Testis (tissue), 5 donors: ENCODE measurements at places on chromosomes 7 and 10. TPM values are rescaled to one million over a fixed set of nuclear protein-coding genes. Genes with fewer than 3 reads are reported as not detected.

GRCh38 chr7:11570922-11571550 is 261.0 kb downstream of the THSD7A start:
- no peak for DNase-seq
- no peak overlapping the region for H3K4me3 ChIP-seq
- no peaks in the 10 kb centered on the region for H3K27me3 ChIP-seq
- H3K27ac ChIP-seq: no peak overlapping the region
- H3K4me1 ChIP-seq: no peaks in the 10 kb centered on the region
- H3K36me3 ChIP-seq: no peaks in the 10 kb centered on the region

GRCh38 chr10:48981310-48981907 is 41.8 kb upstream of the LRRC18 start:
- DNase-seq: peak; percentile 69
- H3K4me1 ChIP-seq: peaks cover 5% of the 10 kb centered on the region
- no peak overlapping the region for H3K27ac ChIP-seq
- no peaks in the 10 kb centered on the region for H3K27me3 ChIP-seq
- H3K4me3 ChIP-seq: no peak overlapping the region

- peak; percentile 84 for DNase-seq
- H3K4me1 ChIP-seq: no peaks in the 10 kb centered on the region
- no peaks in the 10 kb centered on the region for H3K27me3 ChIP-seq
Measured at GRCh38 chr7:76020031-76020714, 25.8 kb upstream of the TMEM120A start.

- no peaks in the 10 kb centered on the region for H3K4me1 ChIP-seq
- H3K36me3 ChIP-seq: no peaks in the 10 kb centered on the region
- no peak overlapping the region for H3K4me3 ChIP-seq
- H3K27me3 ChIP-seq: no peaks in the 10 kb centered on the region
- DNase-seq: no peak
Measured at GRCh38 chr7:126040114-126041045, 1110.8 kb upstream of the POT1 start.

GRCh38 chr7:47314728-47315607 is 266.9 kb downstream of the TNS3 start:
- no peaks in the 10 kb centered on the region for H3K36me3 ChIP-seq
- peak overlapping the region; percentile 60 for H3K27ac ChIP-seq
- no peak overlapping the region for H3K4me3 ChIP-seq
- no peak for DNase-seq
- H3K4me1 ChIP-seq: peaks cover 17% of the 10 kb centered on the region

- H3K27ac ChIP-seq: no peak overlapping the region
- no peak for DNase-seq
- H3K36me3 ChIP-seq: no peaks in the 10 kb centered on the region
- H3K4me3 ChIP-seq: no peak overlapping the region
- no peaks in the 10 kb centered on the region for H3K27me3 ChIP-seq
- H3K4me1 ChIP-seq: no peaks in the 10 kb centered on the region
Measured at GRCh38 chr7:160958-161725, 31.2 kb upstream of the FAM20C start.

GRCh38 chr10:26987851-26988250 is 112.4 kb downstream of the ANKRD26 start:
- no peaks in the 10 kb centered on the region for H3K36me3 ChIP-seq
- no peak overlapping the region for H3K27ac ChIP-seq
- H3K27me3 ChIP-seq: no peaks in the 10 kb centered on the region
- no peaks in the 10 kb centered on the region for H3K4me1 ChIP-seq
- DNase-seq: no peak

DNA sequence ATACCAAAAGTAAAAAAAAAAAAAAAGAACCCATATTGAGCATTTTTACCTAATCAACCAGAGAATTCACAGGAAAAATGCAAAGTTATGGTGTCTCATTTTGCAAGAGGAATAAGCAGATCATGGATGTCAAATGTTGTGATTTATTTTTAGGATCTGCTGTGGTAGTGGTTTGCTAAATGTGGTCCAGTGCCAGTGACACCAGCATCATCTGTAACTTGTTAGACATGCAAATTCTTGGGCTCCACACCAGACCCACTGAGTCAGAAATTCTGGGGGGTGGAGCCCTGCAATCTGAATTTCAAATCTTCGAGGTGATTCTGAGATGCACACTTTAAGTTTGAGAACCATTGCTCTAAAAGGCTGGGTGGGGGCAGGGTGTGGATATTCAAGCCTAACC is 30.1 kb upstream of the ZEB1 start:
- no peaks in the 10 kb centered on the region for H3K27me3 ChIP-seq
- no peaks in the 10 kb centered on the region for H3K36me3 ChIP-seq
- H3K4me1 ChIP-seq: no peaks in the 10 kb centered on the region
- H3K4me3 ChIP-seq: no peak overlapping the region

DNA sequence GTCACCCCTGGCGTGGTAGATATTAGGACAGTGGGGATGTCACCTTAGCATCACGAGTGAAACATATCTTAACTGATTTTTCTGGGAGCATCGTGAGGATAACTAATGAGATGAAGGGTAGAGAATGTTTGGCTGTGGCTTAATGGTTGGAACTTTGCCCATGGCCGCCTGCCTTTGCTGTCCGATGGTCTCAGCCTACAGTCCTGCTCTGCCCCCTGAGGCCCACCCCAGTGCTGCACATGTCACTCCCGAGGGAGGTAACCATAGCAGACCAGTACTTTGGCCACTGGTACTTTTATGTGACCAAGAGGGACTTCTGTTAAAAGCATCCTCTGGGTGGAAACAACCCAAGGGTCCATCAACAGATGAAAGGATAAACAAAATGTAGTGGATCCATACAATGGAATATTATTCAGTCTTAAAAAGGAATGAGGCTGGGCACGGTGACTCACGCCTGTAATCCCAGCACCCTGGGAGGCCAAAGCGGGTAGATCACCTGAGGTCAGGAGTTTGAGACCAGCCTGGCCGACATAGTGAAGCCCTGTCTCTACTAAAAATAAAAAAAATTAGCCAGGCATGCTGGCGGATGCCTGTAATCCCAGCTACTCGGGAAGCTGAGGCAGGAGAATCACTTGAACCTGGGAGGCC is 58.4 kb downstream of the TACR2 start:
- H3K27ac ChIP-seq: no peak overlapping the region
- no peaks in the 10 kb centered on the region for H3K27me3 ChIP-seq
- DNase-seq: no peak
- no peaks in the 10 kb centered on the region for H3K4me1 ChIP-seq
- H3K4me3 ChIP-seq: no peak overlapping the region
- H3K36me3 ChIP-seq: no peaks in the 10 kb centered on the region

DNA sequence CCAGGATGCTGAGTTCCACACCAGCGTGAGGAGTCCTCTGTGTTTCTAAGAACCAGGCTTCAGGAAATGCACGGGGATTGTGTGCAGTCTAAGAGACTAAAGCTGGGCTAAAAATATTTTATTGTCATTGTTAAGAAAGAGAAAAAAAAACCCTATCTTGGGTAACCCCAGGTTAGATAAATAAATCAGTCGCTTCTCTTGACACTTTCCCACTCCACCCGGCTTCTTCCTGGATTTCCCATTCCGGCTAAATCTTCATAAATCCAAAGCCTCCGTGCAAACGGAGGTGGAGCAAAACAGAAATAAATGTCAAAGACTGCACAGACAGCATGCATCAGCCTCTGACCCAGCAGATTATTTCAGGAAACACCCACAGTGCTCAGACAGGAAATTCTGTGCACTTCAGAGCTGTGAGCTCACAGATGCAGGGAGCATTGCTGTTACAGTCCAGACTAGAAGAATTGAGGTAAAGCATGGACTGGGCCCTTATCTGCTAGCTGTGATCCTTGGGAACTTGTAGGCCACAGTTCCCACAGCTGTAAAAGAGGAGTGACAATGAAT is 44.8 kb upstream of the GRID1 start:
- no peaks in the 10 kb centered on the region for H3K4me1 ChIP-seq
- H3K36me3 ChIP-seq: no peaks in the 10 kb centered on the region
- no peak overlapping the region for H3K4me3 ChIP-seq
- no peaks in the 10 kb centered on the region for H3K27me3 ChIP-seq

DNA sequence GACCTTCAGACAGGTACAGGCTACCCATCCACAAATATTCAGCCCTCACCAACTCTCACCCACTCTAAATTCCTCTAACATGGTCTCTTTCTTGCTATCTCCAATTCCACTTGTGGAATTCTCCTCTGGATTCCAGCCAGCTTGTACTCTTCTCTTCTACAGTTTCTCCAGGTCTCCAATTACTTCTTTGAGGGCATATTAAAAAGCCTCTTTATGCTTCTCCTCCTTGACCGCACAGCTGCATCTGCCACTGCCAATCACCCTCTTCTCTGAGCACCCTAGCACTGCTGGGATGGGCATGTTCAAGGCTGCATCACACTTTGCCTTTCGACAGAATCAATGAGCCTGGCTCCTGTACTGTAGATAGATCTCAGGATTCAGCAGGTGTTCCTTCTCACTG is 101.5 kb upstream of the ANKRD1 start:
- peaks cover 15% of the 10 kb centered on the region for H3K4me1 ChIP-seq
- DNase-seq: no peak
- no peak overlapping the region for H3K27ac ChIP-seq
- H3K36me3 ChIP-seq: no peaks in the 10 kb centered on the region
- no peaks in the 10 kb centered on the region for H3K27me3 ChIP-seq

- no peaks in the 10 kb centered on the region for H3K27me3 ChIP-seq
- H3K4me3 ChIP-seq: no peak overlapping the region
- H3K27ac ChIP-seq: no peak overlapping the region
- peaks cover 3% of the 10 kb centered on the region for H3K4me1 ChIP-seq
Measured at GRCh38 chr10:124992462-124993344, 50.8 kb downstream of the ZRANB1 start.

DNA sequence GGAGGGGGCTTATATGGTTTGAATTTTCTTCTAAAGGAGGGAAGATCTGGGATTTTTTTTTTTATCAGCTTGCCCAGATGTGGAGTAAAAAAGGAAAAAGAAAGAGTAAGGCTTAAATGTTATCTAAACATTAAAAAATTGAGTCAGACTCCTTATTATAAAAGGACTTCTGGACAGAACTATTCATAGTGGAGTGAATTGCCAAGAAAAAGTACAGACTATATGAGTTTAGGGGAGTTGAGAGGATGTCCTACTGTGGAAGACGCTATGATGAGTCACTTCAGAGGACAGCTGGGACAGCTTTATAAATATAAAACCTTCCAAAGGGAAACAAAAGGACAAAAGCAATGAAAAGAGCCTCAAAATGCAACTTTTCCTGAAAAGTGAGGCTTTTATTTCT is 73.0 kb downstream of the TFPI2 start:
- no peak overlapping the region for H3K4me3 ChIP-seq
- H3K4me1 ChIP-seq: no peaks in the 10 kb centered on the region
- H3K36me3 ChIP-seq: no peaks in the 10 kb centered on the region
- H3K27ac ChIP-seq: no peak overlapping the region
- DNase-seq: no peak
- no peaks in the 10 kb centered on the region for H3K27me3 ChIP-seq

DNA sequence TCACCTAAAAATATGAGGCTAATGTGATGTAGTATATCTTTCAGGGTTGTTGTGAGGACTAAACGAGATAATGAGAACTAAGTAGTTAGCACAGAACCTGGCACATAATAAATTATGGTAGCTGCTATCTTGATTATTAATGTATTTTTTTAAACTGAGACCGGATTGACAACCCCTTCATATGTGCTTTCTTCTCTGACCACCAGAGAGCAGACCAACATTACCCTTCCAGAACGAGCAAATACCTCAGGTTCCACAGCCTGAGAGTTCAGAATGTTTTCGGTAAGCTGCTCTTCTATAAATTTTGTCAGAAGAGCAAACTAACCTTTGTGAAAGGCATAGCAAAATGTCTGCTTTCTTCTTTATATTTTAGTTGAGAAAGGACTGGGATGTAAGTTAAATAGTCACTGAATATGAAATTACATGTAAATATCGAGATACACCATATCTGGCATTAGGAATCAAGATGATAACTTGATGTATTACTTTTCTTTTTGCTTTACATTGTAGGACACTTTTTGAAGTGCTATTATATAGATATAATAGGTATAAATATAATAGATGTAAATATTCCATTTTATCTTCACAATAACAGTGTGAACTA is 13.6 kb upstream of the BPGM start:
- H3K27me3 ChIP-seq: no peaks in the 10 kb centered on the region
- no peaks in the 10 kb centered on the region for H3K36me3 ChIP-seq
- peaks cover 13% of the 10 kb centered on the region for H3K4me1 ChIP-seq
- no peak overlapping the region for H3K27ac ChIP-seq
- H3K4me3 ChIP-seq: no peak overlapping the region

DNA sequence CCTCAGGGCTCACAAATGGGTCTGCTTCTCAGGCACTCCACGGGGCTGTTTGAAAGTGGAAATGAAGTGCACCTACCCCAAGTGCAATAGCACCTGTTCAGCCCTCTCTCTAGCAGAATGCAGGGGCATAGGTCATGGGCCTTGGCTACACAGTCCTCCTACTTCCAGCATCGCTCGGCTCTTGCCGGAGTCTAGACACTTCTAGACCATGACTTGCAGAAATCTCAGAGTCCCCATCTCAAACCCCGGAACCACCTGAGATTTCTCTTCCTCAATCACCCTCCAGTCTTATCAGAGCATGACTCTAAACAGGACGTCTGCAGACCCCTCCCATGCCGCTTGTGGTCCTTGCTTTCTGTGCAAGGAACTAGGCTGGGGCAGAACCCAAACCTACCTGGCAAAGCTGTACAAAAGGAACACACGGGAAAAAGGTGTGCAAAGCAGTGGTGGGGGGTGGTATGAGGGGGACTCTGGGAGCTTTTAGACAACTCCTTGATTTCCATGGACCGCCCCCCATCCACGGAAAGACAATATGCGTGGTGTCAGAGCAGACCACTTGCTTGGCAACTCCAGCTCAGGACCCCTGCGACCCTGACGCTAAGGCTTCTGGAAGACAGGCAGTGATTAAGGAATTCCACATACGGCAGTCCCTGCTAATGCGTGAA is 13.8 kb downstream of the TMEM273 start:
- no peaks in the 10 kb centered on the region for H3K27me3 ChIP-seq
- no peaks in the 10 kb centered on the region for H3K4me1 ChIP-seq
- H3K27ac ChIP-seq: no peak overlapping the region
- no peaks in the 10 kb centered on the region for H3K36me3 ChIP-seq
- H3K4me3 ChIP-seq: no peak overlapping the region
- no peak for DNase-seq

DNA sequence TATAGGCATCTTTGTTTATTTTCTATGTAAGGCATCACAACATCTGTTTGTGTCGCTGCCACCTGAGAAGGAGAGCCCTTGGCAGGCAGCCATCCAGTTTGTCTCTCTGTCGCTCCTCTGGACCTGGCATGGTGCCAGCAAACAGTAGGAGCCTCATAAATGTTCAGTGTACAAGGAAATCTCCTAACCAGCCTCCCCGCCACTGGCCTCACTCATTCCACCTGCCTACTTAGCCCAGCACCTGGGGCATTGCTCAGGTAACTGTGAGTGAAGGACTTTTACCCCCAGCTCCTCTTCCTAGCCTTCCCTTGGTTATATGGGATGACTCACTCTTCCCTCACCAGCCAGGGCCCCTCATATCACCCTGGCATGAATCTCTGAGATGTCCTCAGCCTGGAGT is 61.7 kb upstream of the NPTX2 start:
- no peak overlapping the region for H3K4me3 ChIP-seq
- H3K4me1 ChIP-seq: peaks cover 3% of the 10 kb centered on the region
- no peaks in the 10 kb centered on the region for H3K27me3 ChIP-seq
- DNase-seq: no peak
- no peak overlapping the region for H3K27ac ChIP-seq
- H3K36me3 ChIP-seq: no peaks in the 10 kb centered on the region

Gene CDHR3
- total RNA-seq: 7.5 TPM

Gene RBM20
- total RNA-seq: 5.3 TPM

Gene SLC26A4
- 0.79 TPM for total RNA-seq

Gene ZKSCAN1
- total RNA-seq: 71.3 TPM

Gene WDFY4
- total RNA-seq: 10.2 TPM

Gene ZNF804B
- total RNA-seq: 0.39 TPM

Gene CCL24
- total RNA-seq: not detected

Gene IFIT1B
- total RNA-seq: not detected

Gene TMEM176A
- 4.2 TPM for total RNA-seq

Gene ADAMTS14
- total RNA-seq: 0.63 TPM

Gene FKBP6
- 60.9 TPM for total RNA-seq
